A549 treated with CpdA at 1 μM for 4 hours (cell line): ENCODE measurements at places on chromosomes 7 and 10. TPM values are rescaled to one million over a fixed set of nuclear protein-coding genes. Genes with fewer than 3 reads are reported as not detected.

MYOF gene
- total RNA-seq = 193 to 274 TPM (median 219 TPM) in 5 replicates

FEZF1 gene
- total RNA-seq = not detected in 5 replicates

TMEM236 gene
- total RNA-seq = 0.05 to 0.12 TPM (median 0.07 TPM) in 5 replicates

GPER1 gene
- total RNA-seq = 0.69 to 1.0 TPM (median 0.89 TPM) in 5 replicates

NOS3 gene
- 0.18 to 0.47 TPM (median 0.34 TPM) in 5 replicates for total RNA-seq

ZNF804B gene
- total RNA-seq = not detected in 5 replicates

C1QL3 gene
- not detected in 5 replicates for total RNA-seq

CRTAC1 gene
- 0.96 to 1.7 TPM (median 1.4 TPM) in 5 replicates for total RNA-seq

KLF14 gene
- total RNA-seq = 0.03 to 0.06 TPM (median 0.05 TPM) in 3 of 5 replicates, not detected in the others

TMEM270 gene
- total RNA-seq = 0.17 to 0.23 TPM (median 0.20 TPM) in 3 of 5 replicates, not detected in the others

VWDE gene
- 0.31 to 0.84 TPM (median 0.48 TPM) in 5 replicates for total RNA-seq

ANLN gene
- total RNA-seq = 54.3 to 88.4 TPM (median 62.2 TPM) in 5 replicates

HMX2 gene
- total RNA-seq = 0.10 to 0.18 TPM (median 0.16 TPM) in 4 of 5 replicates, not detected in the other

COL26A1 gene
- 0.35 to 0.45 TPM (median 0.38 TPM) in 5 replicates for total RNA-seq

GPR146 gene
- total RNA-seq = 1.6 to 2.7 TPM (median 2.3 TPM) in 5 replicates

EGR2 gene
- total RNA-seq = 0.28 to 0.60 TPM (median 0.35 TPM) in 5 replicates
